ENCODE measurements at places on chromosomes 1 and 21.

GRCh38 chr21:41074396-41075184 is 93.4 kb upstream of the BACE2 start:
- DNase-seq: no peak

DNA sequence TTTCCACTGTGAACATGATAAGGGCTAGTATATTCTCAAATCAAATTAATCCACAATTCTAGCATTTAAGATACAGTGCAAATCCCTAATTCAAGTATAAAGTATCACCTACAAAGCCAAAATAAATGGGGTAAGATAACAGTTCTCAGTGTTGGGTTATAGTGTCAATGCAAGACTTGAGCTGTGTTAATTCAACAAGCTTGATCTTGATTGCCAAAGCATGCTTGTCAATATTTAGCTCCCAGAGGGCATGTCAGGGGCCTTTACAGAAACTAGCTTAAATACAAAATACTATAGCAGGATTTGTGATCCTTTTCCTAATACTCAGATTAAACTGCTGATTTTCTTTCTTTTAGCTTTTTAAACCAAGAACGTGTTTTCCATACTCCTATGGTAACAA is 541.3 kb downstream of the PTBP2 start:
- DNase-seq: no peak

DNA sequence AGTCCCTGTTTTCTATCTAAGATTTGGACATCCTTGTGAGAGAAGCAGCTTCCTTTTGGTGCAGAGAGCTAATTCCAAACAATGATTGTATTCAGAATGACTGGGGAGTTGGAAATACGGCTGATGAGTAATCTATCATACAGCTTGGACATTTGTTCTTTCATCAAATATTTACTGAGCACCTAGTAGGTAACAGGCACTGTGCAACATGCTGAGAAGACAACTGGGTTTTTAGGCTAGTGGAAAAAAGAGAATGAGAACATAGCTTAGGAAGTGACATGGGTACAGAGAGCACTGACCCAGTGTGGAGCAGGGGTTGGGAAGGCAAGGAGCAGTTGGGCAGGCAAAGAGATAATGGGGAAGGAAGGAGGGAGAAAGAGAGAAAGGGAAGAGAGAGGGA is 87.5 kb downstream of the TBX19 start:
- DNase-seq: no peak

DNA sequence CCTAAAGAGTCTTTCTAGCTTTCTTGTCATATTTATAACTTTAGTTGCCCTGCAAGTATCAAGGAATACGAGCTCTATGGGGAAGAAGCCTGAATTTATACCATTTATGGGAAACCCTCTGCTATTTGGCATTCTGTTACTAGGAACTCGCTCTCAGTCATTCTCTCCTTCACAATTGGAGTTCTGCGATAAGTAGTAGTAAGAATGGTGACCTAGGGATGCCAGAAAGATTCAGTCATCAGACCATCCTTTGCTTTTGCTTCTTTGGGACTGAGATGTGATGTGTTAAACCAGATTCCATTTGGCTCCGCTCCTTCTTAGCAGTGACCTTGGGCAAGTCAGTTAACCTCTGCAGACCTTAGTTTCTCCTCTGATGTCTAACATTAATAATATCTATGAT is 256.5 kb downstream of the FGGY start:
- DNase-seq: no peak

DNA sequence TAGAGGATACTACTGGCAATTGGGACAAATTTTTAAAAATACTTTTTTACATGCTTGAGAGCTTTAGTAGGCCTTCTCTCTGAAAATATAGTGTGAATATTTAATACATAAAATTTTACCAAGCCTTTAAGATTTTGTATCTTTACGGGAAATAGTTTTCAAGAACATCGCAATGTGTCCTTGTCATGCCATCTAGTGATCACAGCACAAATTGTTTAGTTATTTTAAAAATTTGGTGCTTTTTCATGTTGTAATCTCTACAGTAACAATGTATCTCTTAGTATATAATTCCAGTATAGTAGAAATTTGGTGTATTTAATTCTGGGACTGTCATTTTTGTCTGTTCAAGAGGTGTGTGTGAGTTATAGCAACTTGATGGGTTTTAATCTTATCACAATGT is 6.7 kb downstream of the CDC7 start:
- no peak for DNase-seq

DNA sequence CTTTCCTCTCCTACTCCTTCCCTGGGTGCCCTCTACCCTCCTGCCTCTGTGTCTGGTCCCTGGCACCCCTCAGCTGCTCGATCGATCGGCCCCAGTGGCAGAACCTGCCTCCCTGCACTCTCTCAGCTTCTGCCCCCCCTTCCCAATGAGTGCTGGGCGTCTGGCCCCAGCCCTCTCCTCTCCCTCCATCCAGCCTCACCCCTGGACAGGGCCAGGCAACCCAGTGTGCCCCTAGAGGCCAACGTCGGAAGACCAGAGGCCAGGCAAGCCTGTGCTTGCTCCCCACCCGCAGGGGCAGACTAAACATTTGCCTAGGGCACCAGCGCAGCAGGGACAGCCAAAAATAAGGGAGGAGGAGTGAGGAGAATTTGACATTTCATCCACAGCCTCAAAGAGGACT is 43.5 kb downstream of the LGR6 start:
- peak; percentile 22 for DNase-seq

GRCh38 chr1:117793413-117793812 is 136.0 kb downstream of the GDAP2 start:
- no peak for DNase-seq

DNA sequence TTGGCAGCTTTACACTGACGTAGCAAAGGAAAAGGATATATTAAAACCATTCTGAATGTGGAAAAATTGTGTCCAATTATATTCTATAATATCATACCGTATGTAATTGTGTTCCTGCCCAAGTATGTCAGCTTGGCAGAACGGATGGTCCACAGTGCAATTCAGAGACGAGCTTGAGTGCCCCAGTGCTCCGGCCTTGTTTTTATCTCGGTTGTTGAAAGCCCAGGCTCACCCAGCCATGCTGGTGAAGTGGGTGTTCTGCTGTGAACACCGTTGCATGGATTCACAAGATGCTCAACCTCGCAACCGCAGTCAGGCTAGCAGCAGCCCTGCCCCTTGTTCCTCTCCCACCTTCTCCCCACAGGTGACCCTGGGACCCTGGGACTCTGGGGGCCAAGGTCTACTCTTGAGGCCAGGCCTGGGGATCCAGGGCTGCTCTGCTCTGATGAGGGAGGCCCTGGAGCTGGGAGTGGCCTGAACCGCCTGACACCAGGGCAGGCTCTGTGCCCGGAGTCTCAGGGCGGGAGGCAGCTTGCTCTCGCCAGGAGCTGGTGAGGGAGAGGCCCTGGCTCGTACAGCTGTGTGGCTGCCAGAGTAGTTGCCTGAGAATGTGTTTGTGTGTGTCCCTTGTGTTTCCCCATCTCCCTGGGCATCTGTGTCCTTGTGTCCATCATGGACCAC is 11.2 kb downstream of the PTPRF start:
- no peak for DNase-seq

GRCh38 chr1:229249854-229250644 is 20.9 kb upstream of the RAB4A start:
- no peak for DNase-seq

DNA sequence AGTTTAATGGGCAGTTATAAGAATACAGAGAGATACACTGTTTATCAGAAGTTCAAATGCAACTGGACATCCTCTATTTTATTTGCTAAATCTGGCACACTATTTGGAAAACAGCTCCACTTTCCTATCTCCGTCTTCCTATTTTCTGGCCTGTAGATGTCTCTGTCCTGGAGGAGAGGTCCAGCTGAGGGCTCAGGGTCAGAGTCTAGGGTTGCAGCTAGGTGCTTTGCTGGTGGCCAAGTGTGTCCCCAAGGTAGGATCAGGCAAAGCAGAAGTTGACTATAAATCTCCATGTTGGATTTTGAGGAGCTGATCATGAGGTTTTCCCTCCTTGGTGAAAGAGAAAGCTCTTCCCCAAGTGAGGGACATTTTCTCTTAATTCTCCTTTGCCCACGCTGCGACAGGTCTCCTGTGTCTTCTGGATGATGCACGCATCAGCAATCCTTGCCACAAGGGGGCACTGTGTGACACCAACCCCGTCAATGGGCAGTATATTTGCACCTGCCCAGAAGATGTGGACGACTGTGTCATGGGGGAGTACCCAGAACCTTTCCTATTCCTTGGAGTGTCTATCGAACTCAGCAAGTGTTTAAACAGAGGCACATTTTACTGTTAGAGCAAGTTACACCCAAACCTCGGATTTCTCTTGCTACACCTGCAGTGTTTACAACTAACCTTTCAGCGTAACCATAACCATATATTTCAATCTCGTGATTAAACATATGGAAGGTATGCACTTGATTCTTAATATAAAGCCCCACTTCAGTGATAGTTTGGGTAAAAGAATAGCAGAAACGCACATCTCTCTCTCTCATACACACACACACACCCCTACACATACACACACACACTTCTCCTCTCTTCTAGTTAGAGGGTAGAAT is 10.2 kb downstream of the ADAM30 start:
- peak; percentile 62 for DNase-seq

DNA sequence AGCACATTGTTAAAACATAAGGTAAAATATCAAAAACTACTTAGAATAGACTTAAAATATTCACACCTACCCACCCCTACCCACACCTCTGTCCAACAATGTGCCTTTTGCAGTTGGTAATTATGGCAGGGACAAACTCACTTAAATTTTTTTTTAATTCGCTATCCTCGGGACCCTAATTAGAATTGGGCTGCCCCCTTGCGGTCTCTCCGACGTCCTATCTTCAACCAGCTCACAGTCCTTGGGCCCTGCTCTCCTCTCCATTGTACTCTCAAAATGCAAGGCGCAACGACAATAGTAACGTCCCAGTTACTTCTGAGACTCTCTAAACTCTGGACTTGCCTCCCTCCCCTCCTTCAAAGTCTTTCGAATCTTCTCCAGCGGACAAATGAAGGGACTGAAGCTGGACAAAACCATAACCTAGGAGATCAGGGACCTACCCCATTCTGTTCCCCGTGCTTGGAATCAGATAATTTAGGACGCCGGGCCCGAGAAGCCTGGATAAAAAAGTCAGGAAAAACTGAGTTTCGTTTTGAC is 1.1 kb upstream of the CIART start:
- peak; percentile 63 for DNase-seq

GRCh38 chr1:23701996-23702395 is 10.4 kb downstream of the RPL11 start:
- DNase-seq: no peak

DNA sequence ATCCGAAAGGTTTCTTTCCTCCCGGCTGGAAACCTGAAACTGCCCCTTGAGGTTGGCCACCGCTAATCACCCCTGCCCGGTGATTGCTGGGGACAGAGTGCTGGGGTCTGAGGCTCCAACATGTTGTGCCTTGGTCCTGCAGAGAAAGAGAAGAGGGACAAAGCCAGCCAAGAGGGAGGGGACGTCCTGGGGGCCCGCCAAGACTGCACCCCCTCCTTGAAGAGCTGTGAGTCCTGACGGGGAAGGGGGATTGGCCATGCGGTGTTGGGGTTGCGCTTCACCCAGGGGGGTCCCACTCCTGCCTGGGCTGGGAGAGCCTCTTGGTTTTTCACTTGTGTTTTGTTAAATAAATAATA is 19.5 kb downstream of the LDLRAP1 start:
- DNase-seq: no peak

DNA sequence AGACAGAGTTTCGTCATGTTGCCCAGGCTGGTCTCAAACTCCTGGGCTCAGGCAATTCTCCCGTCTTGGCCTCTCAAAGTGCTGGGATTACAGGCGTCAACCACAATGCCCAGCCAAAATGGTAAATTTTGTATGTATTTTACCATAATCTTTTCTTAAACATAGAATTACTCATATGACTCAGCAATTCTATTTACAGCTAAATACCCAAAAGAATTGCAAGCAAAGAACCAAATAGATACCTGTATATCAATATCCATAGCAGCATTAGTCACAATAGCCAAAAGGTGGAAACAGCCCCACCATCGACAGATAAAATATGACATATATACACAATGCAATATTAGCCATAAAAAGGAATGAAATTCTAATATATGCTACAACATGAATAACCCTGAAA is 36.5 kb downstream of the TESK2 start:
- DNase-seq: no peak

- no peak for DNase-seq
These were observed 139.7 kb downstream of the SLC44A5 start for GRCh38 chr1:75471252-75471651.

DNA sequence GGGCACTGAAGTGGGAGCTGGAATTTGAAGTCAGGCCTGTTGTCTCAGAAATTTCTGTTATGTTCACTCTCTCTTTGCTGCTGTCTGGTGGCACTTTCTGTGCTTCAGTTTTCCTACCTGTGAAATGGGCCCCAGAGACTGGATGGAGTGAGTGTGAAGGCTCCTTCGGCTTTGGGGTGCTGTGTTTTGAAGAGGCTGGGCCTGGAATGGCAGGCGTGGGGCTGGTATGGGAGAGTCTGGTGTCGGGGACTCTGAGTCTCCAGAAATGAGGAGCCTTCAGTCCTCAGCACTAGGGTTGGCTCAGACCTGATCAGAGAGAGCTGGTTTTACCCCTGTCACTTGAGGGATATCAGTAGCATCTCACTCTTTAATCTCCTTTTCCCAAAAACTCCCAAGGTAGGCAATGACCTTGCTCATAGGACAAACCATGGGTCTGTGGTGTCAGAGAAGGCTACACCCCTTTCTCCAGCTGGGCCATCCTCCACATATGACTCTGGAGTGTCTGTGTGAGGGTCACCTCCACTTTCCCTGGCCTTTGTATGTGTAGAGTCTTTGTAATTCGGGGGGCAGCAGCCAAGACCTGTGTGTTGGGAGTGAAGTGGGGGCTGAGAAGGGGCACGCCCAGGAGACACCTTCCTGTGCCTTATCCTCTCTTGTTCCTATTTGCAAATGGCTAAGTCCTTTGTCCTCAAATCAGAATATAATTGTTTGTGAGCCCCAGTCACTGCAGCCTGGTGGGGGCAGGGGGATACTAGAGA is 279.9 kb downstream of the PTPRU start:
- DNase-seq: no peak

GRCh38 chr1:53508991-53509666 is 49.9 kb downstream of the DMRTB1 start:
- no peak for DNase-seq

DNA sequence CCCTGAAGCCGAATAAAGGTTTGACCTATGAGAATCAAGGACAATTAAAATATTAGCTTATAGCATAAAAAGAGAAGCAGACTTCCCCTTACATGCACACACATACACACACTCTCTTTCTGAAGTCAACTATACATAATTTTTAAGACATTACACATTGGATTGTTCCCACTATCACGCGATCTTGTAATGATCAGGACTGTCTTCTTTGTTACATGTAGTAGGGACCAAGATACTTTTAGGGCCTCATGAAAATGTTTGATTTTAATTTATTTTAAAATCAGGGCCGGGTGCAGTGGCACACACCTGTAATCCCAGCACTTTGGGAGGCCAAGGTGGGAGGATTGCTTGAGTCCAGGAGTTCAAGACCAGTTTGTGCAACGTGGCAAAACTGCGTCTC is 16.4 kb upstream of the IRF2BP2 start:
- no peak for DNase-seq

DNA sequence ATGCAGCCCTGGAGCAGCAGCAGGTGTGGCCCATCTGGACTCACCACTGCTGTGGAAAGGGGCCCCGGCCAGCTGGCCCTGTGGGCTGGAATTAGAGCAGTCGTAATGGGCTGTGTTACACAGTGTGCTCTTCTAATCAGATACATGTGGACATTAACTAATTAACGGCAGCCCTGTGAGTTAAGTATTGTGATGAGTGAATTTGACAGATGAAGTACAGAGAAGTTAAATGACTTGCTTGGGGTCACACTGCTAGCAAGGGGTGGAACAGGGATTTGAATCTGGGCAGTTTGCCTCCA is 58.6 kb downstream of the MDM4 start:
- no peak for DNase-seq

GRCh38 chr1:36783475-36783874 is 250.8 kb downstream of the GRIK3 start:
- no peak for DNase-seq

GRCh38 chr1:35036621-35037020 is 4.9 kb upstream of the ZMYM6 start:
- DNase-seq: no peak

All from stimulated activated CD4-positive, alpha-beta T cell treated with anti-CD3 and anti-CD28 coated beads, Interleukin-4, amount 100 ng/mL, for 24 hours (primary cell).